Panc1 (cell line): ENCODE measurements at places on chromosomes 3 and 15.

DNA sequence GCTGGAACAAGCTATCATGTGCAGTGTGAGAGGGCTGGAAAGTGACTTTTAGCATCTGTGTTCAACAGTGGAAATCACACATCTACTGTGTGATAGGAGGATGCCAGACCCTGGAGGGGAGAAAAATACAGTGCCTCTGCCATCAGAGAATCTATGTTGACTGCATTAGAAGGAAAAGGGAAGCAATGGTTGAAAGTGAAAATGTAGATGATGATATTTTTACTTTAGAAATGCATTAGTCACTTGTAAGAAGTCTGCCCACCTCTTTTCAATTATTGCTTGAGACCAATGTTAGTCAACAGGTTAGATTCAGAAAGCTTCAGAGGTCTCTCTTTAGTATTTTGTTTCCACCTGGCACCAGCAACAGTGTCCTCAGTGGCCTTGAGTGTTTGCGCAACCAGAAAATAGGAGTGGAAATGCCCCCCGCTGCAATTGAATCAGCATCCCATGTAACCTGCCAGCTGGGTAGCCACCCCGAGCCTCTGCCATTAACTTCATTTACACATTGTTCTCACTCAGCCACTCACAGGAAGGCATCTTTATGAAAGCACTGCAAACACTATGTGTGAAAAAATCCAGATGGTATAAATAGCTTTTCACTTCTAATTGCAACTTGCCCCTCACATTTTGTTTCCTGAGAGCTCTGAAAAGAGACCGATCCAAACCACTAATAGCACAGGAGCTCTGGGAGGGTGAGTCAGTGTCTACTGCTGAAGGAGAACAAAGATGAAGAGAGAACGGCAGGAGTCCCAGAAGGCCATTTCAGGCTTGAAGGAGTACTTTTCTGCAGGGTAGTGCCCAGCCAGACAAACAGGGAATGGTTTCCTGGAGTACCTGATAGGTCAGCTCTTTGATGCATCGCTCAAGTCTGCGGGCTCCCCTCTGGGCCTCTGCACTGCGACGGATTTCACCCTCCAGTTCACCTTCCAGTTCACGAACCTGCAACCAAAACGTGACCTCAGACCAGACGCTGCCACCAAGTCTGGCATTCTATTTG, 92.1 kb downstream of the HHLA2 start:
- DNase-seq, result no peak

- no peak for DNase-seq
Observed at GRCh38 chr3:66642484-66642883, 141.7 kb upstream of the LRIG1 start.

DNA sequence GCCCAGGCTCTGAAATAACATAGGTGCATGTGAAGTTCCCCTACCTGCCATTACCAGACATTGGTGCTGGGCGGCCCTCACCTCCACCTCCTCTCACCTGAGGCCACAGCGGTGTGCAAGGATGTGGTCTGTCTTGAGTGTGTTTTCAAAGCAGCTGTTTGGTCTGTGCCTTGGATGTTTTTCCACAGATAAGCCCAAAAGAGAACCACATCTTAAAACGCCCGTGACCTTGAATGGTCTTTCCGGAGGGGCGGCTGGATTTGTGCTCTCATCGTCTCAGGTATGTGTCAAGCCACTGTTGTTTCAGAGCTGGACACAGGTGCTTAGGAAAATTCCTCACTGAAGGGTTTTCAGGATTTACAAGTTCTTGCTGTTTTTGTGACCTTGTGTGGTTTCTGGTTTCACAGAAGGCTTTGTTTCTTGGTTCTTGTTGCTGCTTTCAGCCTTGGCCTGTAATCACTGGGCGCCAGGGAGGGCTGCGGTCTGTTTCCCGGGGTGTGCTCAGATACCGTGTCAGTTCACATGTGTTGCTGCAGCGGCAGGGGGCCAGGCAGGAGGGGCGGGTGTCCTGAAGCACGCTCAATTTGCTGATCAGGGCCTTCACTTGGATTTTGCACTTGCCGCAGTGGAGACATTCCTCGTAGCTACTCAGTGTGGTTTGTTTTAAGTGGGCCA, 128.4 kb downstream of the IGF1R start:
- no peak for DNase-seq

DNA sequence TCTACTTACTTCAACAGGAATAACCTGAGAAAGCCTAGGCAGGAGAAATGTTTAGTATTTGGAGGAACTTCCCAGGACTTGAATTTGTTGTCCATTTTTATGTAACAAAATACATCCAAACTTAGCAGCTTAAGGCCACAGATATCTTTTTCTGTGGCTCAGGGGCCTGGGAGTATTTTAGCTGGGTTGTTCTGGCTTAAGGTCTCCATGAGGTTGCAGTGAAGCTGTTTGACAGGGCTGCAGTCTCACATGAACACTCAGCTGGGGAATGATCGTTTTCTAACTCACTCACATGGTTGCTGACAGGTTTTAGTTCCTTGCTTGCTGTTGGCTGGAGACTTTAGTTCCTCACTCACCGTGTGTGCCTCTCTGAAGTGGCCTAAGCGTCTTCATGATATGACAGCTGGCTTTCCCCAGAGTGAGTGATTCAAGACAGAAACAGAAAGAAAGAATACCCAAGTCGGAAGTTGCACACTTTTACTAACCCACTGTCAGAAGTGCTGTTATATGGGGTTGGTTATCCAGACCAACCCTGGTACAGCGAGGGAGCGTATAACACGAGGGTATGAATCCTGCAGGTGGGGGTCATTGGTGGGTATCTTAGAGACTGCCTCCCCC, 229.7 kb upstream of the TBL1XR1 start:
- DNase-seq, result no peak

DNA sequence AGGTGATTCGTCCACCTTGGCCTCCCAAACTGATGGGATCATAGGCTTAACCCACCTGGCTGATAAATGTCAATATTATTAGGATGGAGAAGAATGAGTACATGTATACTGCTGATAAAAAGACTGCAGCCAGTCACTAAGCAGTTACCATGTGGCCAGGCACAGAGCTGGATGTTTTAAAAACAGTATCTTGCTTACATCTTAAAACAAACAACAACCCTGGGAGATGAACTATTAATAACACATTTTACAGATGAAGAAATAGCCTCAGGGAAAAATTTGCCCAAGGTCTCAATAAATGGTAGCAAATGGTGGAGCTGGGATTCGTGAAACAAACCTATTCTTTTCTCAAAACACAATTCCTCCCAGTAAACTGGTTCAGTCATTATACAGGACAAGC, 18.1 kb downstream of the IL17RD start:
- DNase-seq, result no peak

DNA sequence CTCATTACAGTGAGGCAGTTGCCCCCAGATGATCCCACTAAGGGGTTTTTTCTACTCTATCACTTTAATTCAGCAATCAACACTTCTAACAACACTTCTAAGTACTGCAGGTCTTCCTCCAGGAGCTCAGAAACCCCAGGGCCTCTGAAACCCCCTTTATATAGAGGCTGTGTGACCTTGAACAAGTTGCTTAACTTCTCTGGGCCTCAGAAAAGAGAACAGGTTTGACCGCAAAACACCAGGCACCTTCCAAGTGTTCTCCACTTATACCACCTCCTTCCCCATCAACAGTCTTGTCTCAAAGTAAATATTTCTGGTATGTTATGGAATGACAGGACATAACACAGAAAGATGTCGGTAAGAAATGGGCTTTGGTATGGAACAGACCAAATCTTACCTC, 85.7 kb upstream of the WNT5A start:
- DNase-seq, result no peak

DNA sequence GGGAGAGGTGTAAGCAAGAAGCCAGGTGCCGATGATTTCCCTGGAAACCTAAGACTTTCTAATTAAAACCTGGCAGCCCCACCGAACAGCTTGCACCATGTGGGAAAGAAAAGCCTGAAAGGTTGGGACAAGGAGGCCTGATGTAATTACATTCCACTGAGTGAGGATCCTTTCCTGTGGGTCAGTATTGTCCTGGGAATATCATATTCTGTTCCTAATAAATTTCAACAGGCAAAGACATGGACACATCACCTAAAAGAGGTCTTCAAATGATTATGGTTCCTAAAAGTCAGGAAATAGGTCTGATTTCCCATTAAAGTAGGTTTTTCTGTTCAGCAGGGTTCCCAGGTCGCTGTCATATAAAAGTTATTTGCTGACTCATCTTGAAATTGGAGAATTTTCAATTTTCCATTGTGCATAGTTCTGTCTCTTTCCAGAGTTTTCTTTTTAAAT, 58.5 kb downstream of the DUT start:
- no peak for DNase-seq
